ENCODE measurements at places on chromosomes 2 and 18.

DNA sequence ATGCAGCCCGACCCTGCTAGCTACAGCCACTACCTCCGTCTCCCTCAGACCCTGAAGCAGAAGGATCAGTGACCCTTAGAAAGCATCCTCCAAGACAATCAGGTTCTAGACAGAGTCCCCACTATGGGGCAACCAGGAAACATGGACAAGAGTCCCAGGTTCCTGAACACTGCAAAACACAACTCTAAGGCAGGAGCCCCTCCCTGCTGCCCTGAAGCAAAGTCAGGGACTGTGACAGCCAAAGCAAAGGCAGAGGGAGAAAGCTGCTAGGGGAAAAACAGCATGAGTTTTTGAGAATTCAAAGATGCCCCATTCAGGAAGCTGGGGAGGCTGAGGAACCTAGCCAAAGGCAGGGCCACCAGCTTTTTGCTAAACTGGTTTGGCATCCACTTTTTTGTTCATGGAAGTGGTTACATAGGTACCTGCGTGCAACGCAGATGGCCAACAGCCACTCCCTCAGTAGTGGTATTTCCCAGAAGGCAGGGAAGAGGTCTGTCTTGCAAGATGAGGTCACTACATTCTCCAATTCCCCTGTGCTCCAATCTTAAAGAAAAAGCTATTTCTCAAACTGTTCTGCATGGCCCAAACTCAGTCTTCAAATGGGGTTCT, 33.2 kb downstream of the MYO5B start:
- no peak for DNase-seq

- DNase-seq = no peak
These were observed 189.8 kb downstream of the TMEM18 start for GRCh38 chr2:487186-488079.

GRCh38 chr18:57834616-57835015, 31.5 kb upstream of the ATP8B1 start:
- DNase-seq = no peak

GRCh38 chr2:33242845-33243244, 233.6 kb upstream of the RASGRP3 start:
- DNase-seq = no peak

GRCh38 chr2:224608104-224608503, 22.9 kb upstream of the CUL3 start:
- DNase-seq = no peak

- no peak for DNase-seq
These were observed 5.3 kb upstream of the SLC20A1 start for GRCh38 chr2:112640467-112640799.

DNA sequence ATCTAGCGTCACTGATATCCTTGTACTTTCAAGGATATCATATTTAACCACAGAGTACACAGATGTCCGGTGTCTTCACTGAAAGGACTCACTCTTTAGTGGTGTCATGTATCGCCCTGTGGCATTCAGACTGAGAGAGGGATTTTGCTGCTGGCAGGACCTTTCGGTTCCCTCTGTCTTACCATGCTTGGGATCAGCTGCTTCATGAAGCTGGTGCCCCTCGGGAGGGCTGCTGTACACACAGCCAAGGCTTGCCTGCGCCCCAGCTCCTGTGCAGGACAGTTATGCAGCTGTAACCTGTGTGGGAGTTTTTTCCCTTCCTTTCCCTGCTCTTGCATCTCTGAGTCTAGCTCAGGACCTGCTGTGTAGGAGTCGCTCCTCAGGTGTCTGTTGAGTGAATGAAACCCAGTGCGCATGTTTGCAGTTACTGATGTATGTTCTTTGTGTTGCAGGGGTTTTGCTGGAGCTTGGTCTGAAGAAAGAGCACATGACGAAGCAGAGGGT, 64.4 kb downstream of the GREB1 start:
- no peak for DNase-seq

DNA sequence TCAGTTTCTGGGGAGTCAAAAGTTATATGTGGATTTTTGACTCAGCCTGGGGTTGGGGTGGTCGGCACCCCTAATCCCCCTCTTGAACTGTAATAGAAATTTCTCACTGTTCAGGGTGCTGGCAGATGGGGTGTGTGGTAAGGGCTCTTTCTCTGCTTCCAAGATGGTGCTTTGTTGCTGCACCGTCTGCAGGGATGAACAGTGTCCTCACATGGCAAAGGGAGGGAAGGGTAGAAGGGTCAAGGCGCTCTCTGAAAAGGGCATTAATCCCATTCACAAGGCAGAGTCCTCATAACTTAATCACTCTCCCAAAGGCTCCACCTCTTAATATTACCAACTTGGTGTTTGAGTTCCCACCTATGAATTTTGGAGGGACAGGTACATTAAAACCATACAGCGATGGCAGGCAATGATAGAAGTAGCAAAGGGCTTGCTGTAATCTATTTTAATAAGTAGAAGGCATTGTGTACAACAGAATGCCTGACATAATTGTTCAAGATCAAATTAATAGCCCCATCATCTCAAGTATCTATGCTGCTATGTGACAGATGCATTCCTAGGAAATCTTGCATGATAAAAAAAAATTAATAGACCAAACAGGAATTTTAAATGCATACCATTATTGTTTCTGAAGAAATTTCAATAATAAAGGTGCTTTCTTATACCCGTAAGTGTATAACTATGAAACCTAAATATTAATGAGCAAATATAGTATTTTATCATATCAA, 28.1 kb downstream of the MMADHC start:
- no peak for DNase-seq

- no peak for DNase-seq
These were observed 58.2 kb downstream of the ICOS start for GRCh38 chr2:203994735-203995134.

GRCh38 chr2:151947813-151948165, 119.6 kb upstream of the ARL5A start:
- no peak for DNase-seq

- no peak for DNase-seq
These were observed 5.9 kb upstream of the RNF152 start for GRCh38 chr18:61898640-61899101.

GRCh38 chr18:49648811-49649210, 87.0 kb downstream of the LIPG start:
- no peak for DNase-seq

- no peak for DNase-seq
These were observed 58.3 kb downstream of the DOCK10 start for GRCh38 chr2:224983712-224984554.

- no peak for DNase-seq
These were observed 14.0 kb downstream of the DYM start for GRCh38 chr18:49446481-49446880.

DNA sequence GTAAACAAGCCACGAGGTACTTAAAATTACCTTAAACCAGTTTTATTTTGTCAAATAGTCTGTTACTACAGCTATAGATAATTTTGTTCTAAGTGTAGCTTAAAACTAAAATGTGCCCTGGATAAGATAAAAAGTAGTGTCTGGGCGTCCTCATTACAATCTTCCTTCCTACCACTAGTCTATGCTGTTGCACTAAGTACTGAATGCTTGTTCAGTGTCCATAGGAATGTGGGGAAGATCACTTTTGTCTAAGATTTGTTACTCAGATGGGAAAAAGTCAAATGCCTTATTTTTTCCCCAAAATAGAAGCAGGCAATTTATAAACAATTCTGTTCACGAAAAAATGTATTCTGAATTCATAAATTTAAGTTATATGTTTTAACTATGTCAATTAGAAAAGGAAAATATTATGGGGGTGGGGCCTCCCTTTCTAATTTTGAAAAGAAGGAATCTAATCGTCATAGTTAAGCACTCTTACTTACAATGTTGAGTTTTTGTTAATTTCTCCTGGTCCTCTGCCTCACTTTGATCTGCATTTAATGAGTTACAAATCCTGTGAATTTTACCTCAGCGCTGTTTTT, 140.4 kb upstream of the VRK2 start:
- DNase-seq = no peak

- DNase-seq = no peak
These were observed 79.1 kb downstream of the TTC27 start for GRCh38 chr2:32706815-32707579.

GRCh38 chr2:197353393-197354168, 43.0 kb upstream of the ANKRD44 start:
- no peak for DNase-seq

DNA sequence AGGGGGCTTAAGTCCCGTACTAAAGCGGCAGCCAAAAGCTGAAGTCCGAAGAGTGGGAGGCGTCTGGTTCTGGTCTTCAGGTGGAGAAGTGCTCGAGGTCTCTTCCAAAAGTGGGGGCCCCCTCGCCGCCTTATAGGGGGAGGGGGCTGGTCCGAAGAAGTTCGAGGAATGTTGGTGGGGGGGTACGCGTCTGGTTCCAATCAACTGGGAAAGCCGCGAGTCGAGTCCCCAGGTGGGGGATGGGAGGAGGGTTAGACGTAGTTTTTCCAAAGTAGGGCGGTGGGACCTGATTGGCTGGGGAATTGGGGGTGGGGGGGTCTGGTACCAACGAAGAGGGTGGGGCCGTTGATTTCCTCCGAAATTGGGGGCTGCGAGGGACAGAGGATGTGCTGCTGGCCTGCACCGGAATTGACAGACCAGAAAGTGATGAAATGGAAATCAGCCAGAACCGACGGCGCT, 594 bp downstream of the ITM2C start:
- DNase-seq = no peak

DNA sequence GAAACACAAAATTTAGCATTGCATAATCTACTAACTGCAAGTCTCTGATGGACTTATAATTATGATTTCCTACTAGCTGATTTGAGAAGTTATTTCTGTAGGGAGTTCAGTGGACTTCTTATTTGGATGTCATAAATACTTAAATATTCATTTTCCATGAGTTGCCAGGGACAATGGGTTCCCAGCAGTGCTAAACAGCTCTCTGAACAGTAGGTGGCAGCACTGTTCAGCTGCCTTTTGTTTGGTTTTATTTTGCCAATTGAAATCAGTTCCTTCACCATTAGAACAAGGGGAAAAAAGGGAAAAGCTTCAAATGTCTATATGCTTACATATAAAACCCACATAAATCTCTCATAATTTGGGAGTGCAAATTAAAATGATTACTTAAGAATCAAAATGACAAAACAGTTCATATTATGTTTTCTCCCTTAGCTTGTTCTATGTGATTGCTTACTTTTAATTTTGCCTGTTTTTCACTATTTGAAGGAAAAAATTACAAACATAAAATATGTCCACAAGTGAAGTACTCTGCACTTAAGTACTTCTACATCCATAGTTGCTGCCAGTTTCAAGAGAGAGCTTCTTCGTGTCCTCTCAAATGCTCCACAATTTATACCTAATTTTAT, 898.9 kb downstream of the CPS1 start:
- no peak for DNase-seq

- peak; percentile 11 for DNase-seq
These were observed at the start of gene RFX8 for GRCh38 chr2:101474731-101475384. Gene RFX8, minus strand, starts transcription at chr2:101475112. Its CDS starts 8,264 bp downstream, at chr2:101466848.

DNA sequence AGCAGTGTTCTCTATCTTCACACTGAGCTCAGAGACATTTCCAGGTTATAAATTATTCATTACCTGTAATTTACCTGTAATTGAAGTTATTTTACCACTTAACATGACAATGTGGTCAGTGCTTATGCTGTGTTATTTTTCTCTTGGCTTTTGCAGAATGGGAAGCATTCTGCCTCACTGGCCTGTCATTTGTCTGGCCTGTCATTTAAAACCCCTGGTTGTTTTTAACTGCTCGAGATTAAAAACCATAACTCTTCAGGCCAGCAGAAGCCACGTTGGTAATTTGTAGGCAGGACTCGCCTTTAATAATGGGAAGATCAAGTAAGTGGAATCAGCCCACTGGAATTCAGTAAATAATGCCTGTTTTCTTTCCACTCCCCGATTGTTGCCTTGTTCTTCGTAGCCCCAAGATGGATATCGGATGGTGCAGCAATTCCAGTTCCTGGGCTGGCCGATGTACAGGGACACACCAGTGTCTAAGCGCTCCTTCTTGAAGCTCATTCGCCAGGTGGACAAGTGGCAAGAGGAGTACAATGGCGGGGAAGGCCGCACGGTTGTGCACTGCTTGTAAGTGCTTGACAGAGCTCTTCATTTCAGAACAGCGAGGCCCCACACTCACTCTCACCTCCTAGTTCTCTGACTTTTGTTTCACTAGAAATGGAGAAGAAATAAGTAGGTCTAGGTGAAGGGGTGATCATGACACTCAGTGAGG, 222.4 kb upstream of the RAB12 start:
- no peak for DNase-seq

DNA sequence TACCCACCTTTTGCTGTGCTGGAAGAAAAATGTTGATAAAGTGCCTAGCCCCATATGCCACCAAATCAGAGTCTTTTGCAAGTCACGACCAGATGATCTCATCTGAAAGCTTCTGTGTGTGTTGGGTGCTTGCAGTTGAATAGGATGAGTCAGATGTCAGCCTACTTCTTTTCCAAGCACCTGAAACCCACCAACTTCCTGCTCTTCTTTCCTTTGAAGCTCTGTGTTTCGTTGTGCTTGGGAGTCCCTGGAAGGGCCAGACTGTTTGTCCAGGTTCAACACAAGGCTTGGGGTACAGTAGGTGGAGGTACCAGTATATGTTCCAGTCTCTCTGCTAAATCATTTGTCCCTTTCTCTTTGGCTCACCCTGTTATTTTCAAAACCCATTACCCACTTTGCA, 36.8 kb upstream of the LCLAT1 start:
- no peak for DNase-seq

DNA sequence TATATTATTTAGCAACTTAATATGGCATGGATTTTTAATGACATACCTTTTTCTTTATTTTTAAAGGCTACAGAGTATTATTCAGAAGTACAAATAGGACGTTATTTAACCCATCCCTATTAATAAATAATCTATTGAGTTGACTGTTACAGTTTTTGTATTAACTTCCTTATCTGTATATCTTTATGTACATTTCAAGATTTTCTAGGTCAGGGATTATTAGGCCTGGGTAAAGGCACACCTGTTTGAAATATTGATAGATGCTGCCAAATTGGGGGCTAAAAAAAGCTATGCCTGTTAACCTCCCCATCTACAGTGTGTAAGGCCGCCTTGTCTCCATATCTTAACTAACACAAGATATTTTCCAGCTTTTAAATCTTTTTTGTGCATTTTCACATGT, 6.6 kb downstream of the NPAS2 start:
- no peak for DNase-seq

- DNase-seq = no peak
These were observed 319.4 kb upstream of the SLC39A10 start for GRCh38 chr2:195337597-195337996.

All from activated T-cell treated with anti-CD3 and anti-CD28 coated beads for 1 hour (primary cell).